ENCODE measurements at places on chromosomes 2 and 18.

GRCh38 chr2:74313497-74313896, 29.7 kb downstream of the SLC4A5 start:
- DNase-seq = no peak

GRCh38 chr2:38444247-38444646, 67.2 kb upstream of the ATL2 start:
- no peak for DNase-seq

GRCh38 chr2:134642938-134643337, 75.9 kb downstream of the TMEM163 start:
- DNase-seq = no peak

- DNase-seq = peak; percentile 27
Measured at GRCh38 chr2:138504546-138505235, 3.1 kb downstream of the SPOPL start.

DNA sequence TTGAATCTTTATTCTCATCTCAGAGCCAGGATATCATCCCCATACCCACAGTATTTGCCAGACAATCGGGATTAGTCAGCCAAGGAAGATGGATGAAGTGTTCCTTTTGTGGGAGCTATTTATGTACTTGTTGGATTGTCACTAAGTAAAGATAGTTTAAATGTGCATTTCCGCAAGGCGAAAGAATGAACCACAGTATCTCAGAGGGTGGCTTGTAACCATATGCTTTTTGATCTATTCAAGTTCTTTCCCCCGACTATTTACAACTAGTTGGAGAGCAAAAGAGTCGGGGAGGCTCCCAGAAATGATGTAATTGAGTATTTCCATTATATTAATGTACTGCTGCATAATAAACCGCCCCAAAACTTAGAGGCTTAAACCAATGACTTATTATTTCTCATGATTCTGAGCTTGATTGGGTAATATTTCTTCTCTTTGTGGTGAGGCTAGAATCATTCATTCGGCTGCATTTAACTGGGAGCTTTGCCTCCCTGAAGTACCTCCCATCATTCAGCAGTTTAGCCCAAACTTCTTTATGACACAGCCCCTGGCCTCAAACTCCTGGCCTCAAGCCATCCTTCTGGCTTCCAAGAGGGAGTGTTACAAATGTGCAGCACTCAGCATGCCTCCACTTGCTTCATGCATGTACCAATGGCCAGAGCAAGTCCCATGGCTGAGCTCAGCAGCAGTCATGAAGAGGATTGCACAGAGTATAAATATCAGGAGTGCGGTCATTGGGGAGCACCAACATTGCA, 423.7 kb downstream of the METTL4 start:
- DNase-seq = no peak

- no peak for DNase-seq
Measured at GRCh38 chr18:457521-458412, 42.7 kb downstream of the COLEC12 start.

DNA sequence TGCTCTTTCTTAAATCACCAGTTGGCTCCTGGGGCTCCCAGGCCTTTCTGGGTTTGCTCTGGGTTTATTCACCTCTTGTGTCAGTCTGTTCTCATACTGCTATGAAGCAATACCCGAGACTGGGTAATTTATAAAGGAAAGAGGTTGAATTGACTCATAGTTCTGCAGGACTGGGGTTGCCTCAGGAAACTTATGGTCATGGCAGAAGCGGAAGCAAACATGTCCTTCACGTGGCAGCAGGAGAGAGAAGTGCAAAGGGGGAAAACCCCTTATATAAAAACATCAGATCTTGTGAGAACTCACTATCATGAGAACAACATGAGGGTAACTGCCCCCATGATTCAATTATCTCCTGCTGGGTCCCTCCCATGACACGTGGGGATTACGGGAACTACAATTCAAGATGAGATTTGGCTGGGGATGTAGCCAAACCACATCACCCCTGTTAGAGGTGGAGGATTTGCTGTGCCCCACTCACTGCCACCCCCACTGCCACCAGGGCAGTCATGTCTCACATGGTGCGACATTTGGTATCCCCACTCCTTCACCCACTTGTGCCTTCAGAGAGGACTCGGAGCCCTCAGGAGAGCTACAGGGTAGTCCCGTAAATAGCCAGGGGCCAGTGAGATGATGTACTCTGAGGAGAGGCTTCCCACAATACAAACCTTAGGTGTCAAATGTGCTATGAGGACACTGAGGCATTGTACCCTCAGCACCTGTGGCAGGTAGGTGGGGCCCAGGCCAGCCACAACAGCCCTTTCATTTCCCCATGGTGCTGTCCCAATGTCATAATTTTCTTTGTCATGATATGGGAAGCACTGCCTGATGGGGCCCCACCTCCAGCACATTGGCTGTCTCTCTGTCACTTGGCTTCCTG, 35.7 kb downstream of the CDC42EP3 start:
- DNase-seq = peak; percentile 48

- no peak for DNase-seq
Measured at GRCh38 chr18:26414901-26415440, 133.4 kb downstream of the KCTD1 start.

- no peak for DNase-seq
Measured at GRCh38 chr2:150046211-150046610, 441.3 kb downstream of the RND3 start.

GRCh38 chr18:7878265-7879211, 311.4 kb downstream of the PTPRM start:
- no peak for DNase-seq

DNA sequence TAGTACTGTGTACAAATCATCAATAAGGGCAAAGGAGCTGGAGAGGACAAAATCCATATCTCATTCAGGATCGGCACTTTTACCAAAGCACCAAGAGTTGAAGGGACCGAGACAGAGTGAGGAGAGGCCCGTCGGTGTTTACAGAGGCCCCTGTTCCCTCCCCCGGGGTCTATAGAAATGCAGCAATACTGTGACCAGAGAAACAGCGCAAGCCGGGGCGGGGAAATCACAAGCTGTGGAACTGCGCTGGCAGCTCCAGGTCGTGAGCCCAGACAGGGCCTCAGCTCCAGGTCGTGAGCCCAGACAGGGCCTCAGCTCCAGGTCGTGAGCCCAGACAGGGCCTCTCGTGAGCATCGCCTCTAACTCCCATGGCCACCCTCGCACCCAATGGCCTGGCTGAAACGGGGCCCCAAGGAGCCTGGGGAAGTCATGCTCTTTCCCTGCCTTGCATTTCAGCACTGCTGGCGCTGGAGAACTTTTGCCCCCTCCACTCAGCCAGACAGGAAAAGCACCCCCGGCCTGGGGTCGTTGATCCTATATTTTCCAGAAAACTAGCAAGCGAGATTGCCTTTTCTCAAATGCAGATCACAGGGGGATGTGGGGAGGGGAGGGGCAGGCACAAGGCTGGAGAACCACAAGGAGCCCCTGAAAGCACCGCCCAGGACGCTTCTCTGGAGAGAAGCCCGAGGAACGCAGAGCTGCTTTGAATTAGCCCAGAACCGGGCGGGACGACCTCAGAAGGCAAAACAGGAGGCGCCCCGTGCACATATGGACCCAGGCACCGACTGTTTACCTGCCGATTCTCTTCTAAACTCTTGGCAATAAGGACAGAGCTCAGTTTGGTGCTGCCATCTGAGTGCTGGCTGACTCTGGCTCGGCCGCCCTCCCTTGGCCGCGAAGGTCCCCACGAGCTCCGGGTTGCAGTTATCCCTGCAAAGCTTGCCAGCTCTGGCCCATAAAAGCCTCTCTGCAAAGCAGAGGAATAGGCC, 223.7 kb downstream of the ACKR3 start:
- no peak for DNase-seq

- no peak for DNase-seq
Measured at GRCh38 chr2:15092181-15092580, 459.7 kb downstream of the LRATD1 start.

DNA sequence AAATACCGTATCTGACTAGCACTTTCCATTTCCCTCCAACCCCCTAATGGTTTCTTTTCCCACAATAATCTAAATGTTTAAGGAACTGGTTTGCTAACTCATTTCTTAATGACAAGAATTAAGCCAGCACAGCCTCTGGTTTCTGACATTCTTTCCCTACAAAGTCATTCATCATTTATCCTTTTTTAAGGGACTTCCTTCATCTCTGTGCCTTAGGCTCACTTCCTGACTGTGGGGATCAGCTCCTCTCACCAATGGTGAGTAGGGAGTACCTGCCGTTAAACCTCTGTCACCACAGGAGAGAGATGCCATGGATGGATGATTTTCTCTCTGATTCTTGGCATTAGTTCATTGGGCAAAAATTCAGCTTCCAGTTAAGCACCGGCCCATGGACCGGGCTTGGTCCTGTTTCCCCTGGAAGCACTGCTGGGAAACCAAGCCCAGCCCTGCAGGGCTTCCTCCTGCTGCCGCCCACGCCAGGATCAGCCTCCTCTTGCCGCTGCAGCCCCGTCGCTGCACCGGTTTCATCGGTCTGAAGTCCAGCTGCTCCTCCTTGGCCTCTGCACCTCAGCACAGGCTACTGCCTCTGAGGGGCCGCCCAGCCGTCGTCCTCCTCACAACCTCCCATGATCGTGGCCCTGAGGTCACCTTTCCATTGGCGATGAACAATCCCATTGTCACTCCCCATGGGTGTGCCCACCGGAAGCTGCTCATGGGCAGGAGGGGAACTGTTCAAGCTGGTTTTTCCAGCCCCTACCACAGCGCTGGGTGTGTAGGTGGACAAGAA, 64.0 kb upstream of the ZNF516 start:
- DNase-seq = no peak

- DNase-seq = no peak
Measured at GRCh38 chr2:96787411-96787810, 26.7 kb downstream of the CNNM4 start.

DNA sequence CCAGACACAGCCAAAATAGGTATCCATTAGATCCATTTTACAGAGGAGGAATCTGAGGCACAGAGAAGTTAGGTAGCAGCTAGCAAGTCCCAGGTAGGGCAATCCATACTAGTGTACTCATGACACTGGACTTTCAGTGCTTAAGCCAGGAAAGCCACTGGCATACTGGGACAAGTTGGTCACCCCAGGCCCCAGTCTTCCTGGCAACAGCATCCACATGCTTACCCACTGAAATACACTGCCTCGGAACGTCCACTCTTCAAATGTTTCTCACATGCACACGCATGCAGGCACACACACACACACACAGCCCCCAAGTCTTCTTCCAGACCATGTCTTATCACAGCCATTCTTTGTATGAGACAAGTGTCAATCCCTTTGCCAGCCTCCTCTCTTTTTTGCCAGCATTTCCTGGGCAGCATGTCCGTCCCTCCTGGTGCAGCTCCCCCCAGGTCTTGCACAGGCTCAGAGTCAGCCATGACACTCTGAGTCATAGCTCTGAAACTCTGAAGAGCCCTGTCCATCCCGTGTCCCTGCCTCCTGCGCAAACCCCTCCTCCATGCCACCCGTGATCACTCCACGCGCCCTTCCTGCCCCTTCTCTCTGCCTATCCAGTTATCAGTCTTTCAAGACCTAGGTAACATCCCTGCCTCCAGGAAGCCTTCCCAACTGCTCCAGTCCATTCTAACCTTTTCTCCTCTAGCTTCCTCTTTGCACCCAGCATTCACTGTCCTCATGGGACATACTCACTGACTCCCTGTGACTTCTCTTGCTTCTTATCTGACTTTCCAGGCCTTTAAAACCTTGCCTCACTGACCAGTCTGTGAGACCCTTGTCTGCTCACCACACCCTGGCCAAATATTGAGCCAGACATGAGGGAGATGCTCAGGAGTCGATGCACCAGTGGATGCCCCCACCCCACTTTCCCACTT, 10.9 kb upstream of the TEX261 start:
- no peak for DNase-seq

- no peak for DNase-seq
Measured at GRCh38 chr2:109260886-109261700, 132.1 kb downstream of the SH3RF3 start.

DNA sequence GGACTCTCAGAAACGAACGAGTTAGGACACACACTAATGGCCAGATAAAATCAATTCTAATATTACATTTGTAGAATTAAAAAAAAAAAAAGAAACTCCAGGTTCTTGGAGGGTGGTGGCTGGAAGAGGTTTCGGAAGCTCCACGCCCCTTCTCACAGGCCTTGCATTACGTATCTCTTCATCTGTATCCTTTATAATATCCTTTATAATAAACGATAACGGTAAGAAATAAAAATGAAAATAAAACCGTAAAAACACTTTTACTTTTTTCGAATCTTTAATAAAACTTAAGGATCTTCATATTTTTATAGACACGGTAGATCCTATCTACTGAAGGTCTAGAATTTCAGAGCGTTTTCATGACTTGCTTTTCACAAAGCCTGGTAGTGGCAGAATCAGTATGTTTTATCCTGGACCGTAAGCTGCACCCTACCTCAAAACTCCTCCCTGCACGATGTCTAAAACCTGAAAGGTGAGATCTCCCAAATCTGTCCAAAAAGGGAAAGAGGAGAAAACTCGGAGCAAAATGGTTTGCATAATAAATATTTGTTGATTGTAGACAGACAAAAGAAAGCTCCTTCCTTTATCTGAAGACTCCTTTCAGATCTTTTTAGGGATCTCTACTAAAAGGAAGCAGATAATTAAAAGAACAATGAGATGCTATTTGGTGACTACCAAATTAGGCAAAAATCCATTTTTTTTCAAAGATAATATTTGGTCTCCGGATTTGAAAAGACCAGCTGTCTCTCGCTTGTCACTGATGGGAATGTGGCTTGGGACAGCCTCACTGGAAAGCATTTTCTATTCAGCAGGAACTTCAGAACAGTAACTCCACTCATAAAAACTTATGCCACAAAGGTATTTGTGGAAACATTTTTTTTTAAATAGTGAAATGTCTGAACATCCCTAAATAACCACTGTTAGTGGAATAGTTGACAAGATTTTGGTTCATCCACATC, 2.0 kb upstream of the CXCR4 start:
- no peak for DNase-seq

DNA sequence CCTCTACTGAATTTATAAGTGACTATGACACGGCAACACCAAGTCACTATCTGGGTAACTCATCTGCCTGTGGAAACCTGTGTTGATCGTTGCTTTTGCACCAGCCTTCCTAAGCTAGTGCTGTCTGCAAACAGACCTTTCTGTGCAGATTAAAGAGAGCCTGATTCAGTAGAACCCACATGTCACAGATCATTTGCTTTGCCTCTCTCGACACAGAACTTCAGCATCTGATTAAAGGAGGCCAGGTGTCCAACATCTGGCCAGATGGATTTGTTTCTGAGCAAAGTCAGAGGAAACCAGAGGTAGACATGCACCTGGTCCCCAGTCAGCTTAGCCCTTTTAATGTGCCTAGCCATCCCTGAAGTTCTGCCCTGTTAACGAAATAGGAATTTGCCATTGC, 15.0 kb upstream of the TTR start:
- no peak for DNase-seq

- DNase-seq = no peak
Measured at GRCh38 chr2:66536997-66537396, 102.1 kb downstream of the MEIS1 start.

- no peak for DNase-seq
Measured at GRCh38 chr2:8672940-8673339, 8.9 kb upstream of the ID2 start.

- DNase-seq = peak; percentile 75
Measured at GRCh38 chr2:152627351-152627957, 89.8 kb downstream of the PRPF40A start.
